ENCODE measurements at places on chromosomes 12 and 14.

DNA sequence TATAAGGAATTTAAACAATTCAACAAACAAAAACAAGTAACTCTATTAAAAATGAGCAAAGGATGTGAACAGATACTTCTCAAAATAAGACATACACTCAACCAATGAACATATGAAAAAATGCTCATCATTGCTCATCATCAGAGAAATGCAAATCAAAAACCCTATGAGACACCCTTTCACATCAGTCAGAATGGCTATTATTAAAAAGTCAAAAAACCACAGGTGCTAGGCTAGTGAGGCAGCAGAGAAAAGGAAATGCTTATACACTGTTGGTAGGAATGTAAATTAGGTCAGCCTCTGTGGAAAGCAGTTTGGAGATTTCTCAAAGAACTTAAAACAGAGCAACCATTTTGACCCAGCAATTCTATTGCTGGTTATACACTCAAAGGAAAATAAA lies 52.0 kb downstream of the NAV3 start:
- DNase-seq = no peak

DNA sequence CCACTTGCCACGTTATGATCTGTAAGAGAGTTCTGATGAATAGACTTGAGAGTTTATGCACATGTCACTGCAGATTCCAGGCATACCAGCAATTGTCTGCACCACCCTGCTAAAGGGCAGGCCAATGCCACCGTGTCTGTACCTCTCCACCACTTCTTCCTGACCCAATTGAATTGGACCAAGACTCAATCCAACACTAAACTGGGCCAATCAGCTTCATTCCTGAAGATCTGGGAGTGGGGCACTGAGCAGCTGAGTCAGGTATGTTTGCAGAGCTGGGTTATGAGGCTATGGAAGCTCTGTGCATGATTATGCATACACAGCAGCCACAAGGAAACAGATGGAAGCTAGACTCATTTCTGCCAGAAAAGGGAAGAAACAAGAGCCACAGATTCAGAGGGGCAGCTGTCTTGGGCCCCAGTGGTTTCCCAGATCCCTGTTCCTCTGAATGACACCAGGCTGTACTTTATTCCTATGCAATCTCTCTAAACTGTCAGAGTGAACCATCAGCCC lies 28.0 kb downstream of the DAO start:
- peak; percentile 15 for DNase-seq

DNA sequence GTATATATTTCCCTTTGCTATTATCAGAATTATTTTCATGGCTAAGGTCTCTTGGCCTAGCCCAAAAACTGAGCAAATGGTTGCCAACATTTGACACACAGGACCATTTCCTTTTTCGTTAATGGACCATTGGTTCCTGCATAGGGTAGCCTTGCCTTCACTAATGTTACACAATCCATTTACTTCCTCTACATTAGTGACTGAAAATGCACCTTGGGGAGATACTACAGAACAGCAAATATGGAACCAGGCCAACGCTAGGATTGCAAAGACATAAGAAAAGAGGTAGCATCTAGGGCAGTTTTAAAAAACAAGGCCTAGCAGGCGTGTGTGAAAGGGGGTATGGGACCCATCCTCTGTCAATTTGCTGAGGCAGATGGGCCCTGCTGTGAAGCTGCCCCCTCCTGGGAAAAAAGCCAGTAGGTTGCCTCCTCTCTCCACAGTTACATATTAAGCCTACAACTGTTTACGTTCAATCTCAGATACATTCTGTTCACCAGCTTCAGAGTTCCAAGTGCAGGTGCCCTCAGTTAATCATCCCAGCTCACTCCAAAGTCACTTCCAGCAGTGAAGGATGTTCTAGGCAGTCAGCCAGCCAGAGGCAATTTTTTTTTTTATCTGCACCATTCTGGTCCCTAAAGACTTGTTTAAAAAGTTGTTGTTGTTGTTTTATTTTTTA lies 15.0 kb downstream of the AQP6 start:
- no peak for DNase-seq

- no peak for DNase-seq
Observed at GRCh38 chr14:23181453-23181852, 2.0 kb downstream of the SLC7A8 start.

DNA sequence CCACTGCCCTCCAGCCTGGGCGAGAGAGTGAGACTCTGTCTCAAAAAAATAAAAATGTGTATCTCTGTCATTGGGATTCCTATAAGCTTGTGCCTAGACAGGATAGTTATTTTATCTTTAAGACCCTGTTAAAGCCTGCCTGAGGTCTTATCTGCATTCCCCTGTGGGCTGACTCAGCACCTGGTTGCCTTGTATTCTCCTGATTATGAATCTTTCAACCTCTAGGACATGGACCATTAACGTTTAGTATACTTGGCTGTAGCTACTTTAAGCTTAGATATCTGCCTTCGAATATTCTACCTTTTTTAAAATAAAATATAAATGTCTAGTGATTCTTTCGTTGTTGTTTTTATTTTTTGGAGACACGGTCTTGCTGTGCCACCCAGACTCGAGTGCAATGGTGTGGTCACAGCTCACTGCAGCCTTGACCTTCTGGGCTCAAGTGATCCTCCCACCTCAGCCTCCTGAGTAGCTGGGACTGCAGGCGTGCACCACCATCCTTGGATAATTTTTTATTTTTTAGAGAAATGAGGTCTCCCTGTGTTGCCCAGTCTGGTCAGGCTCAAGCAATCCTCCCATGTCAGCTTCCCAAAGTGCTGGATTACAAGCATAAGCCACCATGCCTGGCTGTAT lies 41.3 kb downstream of the RESF1 start:
- no peak for DNase-seq

GRCh38 chr12:26822026-26822425 lies 11.0 kb downstream of the ITPR2 start:
- DNase-seq = no peak
